ENCODE measurements at places on chromosomes 7 and 10. TPM values are rescaled to one million over a fixed set of nuclear protein-coding genes. Genes with fewer than 3 reads are reported as not detected.
A peak's percentile ranks its signal among the peaks of the same experiment; 100 is the strongest.

DNA sequence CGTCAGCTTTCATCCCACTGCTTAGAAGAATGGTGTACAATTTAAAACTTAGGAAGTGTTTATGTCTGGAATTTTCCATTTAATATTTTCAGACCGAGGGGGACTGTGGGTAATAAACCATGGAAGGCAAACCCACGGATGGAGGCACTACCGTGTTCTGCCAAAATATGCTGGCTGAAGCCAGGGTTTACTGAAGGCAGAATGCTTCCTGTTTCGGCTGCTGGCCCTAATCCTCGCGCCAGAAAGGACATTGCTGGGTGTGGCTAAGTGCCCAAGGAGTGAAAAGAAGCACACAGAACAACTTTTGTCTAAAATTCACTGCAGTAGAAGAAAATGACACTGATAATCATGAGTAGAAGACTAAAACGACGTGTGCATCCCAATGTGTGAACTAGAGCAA lies 32.3 kb downstream of the PITRM1 start:
- DNase-seq, result peak; percentile 24

GRCh38 chr7:74412603-74413002 lies 41.1 kb upstream of the GTF2IRD1 start:
- DNase-seq, result no peak

- DNase-seq, result no peak
These were observed 5.2 kb upstream of the OTUD1 start for GRCh38 chr10:23433701-23434100.

GRCh38 chr7:111190804-111191203 lies 99.9 kb downstream of the LRRN3 start:
- no peak for DNase-seq

GRCh38 chr7:69373171-69374043 lies 224.9 kb upstream of the AUTS2 start:
- DNase-seq, result no peak

GRCh38 chr7:295155-296154 lies 5.5 kb downstream of the FOXL3 start:
- no peak for DNase-seq

GRCh38 chr10:46223064-46223480 lies 63.7 kb upstream of the ANTXRL start:
- DNase-seq, result no peak

GRCh38 chr7:111092406-111093236 lies 1.7 kb downstream of the LRRN3 start:
- no peak for DNase-seq

DNA sequence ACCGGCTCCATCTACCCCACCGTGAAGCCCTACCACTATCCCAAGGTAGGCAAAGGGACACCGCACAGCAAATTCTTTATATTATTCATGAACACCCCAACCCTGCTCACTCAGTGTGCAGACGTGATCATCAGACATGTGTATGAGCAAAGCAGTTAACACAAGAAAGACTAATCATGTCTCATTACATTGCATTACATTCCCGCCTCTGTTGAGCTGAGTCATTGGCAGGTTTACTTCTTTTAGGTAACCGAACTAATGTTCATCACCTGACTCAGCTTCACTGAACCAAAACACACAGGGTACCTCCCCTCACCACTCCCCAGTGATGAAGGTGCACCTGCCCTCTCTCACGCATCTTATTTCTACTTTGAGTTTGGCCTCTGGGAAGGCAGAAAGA lies 233.4 kb downstream of the PAXIP1 start:
- no peak for DNase-seq

DNA sequence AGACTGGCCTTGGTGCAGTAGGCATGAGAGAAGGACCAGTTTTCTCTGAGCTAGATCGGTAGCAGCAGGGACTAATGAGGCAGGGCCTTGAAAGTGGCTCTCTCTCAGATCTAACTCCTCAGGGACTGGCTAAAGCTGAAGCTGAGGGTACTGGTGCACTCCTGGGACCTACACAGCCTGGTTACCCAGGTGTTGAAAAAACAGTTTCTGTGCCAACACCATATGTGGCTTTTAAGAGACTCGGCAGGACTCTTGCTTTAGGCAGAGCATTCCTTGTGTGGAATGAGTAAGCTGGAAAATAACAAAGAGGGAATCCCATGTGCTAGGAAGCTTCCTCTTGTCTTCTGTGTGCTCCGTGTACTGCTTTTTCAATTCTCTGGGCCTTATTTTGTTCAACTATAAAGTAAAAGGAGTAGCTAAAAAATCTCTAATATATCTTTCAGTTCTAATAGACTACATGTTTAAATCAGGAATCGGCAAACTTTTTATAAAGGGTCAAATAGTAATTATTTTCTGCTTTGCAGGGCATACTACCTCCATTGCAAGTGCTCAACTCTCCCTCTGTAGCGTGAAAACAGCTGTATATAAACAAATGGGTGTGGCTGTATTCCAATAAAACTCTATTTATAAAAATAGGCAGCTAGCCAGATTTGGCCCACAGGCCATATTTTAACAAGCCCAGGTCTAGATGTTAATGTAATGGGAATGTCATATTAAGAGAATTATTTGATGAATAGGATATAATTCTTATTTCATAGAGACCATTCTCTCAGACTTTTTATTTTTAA lies 186.1 kb upstream of the KAT6B start:
- no peak for DNase-seq

- no peak for DNase-seq
These were observed 46.4 kb downstream of the ZNF680 start for GRCh38 chr7:64516451-64516850.

- DNase-seq, result no peak
These were observed 46.1 kb downstream of the MPP7 start for GRCh38 chr10:28256776-28257175.

GRCh38 chr10:34885011-34885410 lies 69.9 kb upstream of the PARD3 start:
- no peak for DNase-seq

DNA sequence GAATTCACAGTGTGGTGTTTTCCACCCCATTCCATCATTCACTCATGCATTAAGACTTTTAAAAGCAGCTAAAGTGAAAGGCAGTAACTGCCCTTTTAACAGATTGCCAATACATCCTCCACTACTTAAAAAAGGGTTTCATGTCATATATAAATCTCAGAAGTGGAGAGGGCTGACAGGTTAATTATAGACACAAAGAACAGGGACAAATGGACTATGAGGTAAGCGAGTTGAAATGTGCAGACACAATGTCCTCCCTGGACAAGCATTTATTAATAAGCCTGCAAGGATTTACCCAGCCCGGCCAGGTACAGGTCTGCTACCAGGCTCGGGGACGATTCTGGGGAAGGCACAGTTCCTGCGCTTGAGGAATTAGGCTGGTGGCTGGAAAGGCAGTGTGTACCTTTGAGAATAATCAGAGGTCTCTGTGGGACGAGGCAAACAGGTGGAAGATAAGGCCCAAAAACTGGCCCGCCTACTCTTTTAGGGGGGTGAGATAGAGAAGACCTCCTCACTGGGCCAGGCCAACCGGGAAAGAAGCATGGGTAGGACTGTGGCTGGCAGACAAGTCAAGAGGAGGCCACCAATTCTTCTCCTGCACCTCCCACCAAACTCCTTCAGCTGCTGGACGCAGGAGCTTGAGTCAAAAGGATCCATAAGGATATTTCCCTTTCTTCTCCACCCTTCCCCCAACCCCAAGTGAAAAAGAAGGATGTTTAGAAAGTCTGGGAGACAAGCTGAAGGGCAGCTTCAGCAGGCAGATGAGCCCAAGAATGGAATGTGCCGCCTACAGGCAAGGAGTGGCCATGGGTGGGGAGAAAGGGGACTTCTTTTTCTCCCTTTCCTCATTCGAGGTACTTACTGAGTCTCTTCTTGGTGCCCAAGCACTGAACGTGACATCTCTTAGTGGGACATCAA lies 1.5 kb downstream of the PDLIM1 start:
- DNase-seq, result no peak

GRCh38 chr7:5360451-5360850 lies 63.2 kb downstream of the TNRC18 start:
- no peak for DNase-seq

GRCh38 chr7:121563177-121563576 lies 167.1 kb upstream of the FAM3C start:
- DNase-seq, result no peak

DNA sequence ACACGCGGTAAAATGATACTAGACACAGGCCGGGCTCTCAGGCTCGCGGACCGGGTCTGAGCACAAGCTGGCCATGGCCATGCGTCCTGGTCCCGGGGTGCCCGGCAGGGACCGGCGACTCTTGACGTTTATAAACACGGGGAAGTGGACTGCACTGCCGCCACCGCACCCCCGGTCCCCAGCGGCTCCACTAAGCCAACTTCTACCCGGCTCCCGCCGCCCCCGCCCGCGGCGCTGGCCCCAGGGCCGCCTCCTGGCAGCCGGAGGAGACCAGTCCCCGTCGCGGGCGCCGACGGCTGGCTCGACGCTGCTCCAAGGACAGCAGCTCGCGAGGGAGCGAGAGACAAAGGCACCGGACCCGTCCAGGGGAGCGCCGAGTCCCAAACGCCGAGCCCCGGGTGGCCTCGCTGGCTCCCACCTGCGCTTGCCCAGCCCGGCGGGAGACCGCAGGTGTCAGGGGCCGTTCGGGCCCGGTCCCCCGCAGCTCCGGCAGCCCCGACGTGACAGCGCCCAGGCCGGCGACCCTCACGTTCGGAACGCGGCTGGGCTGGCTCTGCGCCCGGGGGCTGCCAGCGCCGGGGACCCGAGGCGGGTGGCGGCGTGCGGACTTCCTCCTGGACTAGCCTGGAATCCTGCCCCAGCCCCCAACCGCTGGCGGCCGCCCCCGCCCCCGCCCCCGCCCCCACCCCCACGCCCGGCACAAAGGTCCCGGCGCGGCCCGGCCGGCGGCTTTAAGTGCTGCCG lies 517 bp downstream of the ITGB1 start:
- DNase-seq, result peak; percentile 33

GIMAP7 gene
- total RNA-seq, result 1.8 TPM

ATP5MK gene
- 88.2 TPM for total RNA-seq

C10orf67 gene
- 0.54 TPM for total RNA-seq

MDFIC gene
- 20.2 TPM for total RNA-seq

GHITM gene
- 79.2 TPM for total RNA-seq

AOC1 gene
- 0.09 TPM for total RNA-seq

TMEM176A gene
- 1.5 TPM for total RNA-seq

ODAD2 gene
- 6.6 TPM for total RNA-seq
